Stimulated activated CD8-positive, alpha-beta memory T cell treated with anti-CD3 and anti-CD28 coated beads, Interleukin-15, amount 100 ng/mL, for 4 hours (primary cell): ENCODE measurements at places on chromosomes 2 and 18.

DNA sequence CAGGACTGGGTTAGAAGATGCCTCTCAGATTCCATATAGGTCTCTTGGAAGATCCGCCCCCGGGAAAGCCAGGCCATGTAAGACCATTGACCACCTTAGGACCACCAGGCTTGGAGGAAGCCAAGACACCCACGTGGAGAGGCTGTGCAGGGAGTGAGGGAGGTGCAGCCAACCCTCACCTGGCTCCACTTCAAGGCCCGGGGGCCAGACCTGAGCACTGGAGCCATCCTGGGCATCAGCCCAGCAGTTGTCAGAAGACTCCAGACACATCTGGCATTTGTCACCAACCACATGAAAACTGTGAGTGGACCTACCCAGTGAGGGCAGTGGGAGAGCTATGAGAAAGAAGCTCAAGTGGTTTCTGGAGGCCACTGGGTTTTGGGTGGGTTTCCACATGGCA is 214.4 kb downstream of the MYT1L start:
- DNase-seq = no peak

GRCh38 chr2:126995621-126996377 is 97.1 kb downstream of the TEX51 start:
- no peak for DNase-seq

- no peak for DNase-seq
Observed at GRCh38 chr18:58858591-58859468, 5.8 kb upstream of the ZNF532 start.

GRCh38 chr18:31683968-31684278 is 458 bp downstream of the B4GALT6 start:
- DNase-seq = no peak

DNA sequence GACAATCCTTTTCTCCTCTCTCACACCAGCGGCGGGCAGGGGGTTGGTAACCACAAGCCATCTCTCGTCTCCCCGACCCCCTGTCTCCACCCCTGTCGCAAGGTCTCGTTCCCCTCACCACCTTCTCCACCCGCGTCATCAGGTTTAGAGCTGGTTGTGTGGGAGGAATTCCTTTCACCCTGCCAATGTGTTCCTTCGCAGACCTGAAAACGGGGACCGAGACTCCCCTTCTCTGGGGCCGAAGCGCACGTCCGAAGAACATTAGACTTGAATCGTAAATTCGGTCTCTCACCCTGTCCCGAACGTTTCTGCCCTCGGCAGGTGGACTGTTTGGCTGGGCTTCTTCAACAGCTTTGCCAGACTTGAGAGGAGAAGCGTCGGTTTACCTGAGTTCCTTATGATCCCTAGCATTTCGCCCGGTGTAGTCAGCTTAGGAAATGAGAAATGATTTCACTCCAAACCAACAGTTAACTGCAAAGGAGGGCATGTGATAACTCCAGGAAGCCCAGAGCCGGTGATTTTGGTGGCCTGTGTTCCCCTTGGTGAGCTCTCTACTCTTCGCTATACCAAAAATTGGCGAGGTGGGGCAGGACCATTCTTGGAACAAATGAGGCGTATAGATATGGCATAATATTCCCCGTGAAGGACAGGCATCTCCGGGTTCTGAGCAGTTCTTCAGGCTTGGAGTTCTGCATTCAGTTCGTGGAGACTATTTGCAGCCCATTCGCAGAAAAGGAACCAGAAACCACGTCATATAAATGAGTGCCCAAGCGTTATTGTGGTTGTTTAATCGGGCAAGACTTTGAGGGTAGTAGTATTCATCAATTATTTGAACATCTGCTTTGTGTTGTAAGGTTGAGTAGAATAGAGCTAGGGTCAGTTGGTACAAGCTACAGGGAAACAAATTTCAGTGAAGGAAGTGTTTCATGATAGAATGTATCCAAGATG is 694 bp downstream of the CFAP36 start:
- no peak for DNase-seq

- no peak for DNase-seq
Observed at GRCh38 chr2:196182439-196183171, 11.2 kb upstream of the STK17B start.

DNA sequence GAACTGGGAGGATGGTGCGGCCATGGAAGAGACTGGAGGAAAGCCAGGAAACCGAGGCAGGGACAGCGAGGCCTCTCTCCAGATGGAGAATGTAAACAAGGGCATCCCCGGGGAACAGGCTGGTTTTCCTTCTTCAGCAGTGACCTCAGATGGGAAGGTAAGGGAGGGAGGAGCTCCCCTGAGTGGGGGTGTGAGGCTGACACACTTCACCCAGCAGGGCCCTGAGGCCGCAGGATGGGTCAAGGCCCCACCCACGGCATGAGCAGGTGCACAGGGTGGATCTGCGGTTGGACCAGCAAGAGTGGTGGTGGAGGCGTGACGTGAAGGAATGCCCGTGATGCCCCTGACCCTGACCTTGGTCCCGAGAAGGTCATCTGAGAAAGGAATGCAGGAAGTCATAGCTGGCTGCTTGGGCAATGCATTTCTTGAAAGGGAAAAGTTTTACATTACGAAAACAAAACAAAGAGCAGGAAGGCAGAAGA is 48.1 kb downstream of the ADCY3 start:
- DNase-seq = no peak

GRCh38 chr2:14891546-14891945 is 259.0 kb downstream of the LRATD1 start:
- DNase-seq = no peak
